ENCODE measurements at places on chromosomes 1 and 21.

- DNase-seq, result no peak
Observed at GRCh38 chr1:47927165-47927564, 70.0 kb downstream of the TRABD2B start.

- no peak for DNase-seq
Observed at GRCh38 chr1:117030271-117030877, 28.8 kb downstream of the CD101 start.

DNA sequence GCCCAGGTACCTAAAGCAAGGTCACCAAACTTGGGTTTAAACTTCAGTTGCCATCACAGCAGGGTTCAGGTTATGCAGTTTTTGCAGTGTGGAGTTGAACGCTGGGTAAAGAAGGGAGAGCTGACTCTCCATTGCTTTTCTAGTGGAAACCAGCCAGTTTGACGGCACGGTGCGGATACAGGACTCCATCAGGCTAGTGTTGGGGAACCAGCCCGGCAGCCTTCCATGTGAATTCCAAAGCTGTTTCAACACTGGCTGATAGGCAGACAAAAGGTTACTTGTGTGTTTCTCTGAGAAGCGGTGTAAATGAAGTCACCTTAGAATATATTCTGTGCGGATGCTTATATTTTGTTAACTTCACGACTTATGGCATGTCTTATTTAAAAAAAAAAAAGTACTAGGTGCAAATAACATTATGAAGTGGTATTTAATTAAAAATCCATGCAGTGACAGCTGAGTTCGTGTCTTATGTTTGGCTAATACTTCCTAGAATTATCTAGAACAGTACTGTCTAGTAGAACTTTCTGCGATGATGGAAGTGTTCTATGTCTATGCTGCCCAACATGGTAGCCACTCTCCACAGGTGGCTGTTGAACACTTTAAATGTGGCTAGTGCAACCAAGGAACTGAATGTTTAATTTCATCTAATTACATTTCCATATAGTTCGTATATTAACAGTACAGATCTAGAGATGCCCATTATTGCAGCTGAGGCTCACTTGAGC is 29.9 kb upstream of the RCAN3 start:
- no peak for DNase-seq

- DNase-seq, result no peak
Observed at GRCh38 chr1:155049651-155050559, 1.2 kb upstream of the ADAM15 start.

DNA sequence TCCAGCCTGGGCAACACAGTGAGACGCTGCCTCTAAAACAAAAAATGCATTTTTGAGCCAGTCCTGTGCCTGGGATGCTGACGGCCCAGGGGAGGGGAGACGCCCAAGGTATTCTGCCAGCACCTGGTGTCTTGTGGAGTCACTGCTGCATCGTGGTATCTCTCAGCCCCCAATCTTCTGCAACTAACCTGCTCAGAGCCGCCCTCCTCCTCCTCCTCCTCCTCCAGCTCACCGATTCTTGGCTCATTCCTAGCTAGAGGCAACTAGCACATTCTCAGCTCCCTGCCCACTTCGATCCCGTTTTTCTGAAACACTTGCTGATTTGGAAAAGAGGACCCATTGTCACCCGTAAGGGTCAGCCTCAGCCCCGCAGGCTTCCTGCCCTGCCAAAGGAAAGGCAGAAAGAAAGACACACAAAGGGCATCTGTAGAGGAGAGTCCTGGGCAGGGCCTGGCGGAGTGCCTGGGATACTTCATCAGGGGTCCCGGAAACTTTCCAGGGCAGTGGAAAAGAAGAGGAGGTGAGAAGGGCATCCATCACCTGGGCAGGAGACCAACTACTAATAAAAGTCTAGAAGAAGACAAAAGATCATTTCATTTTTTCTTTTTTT is 20.7 kb downstream of the GPR157 start:
- no peak for DNase-seq

GRCh38 chr1:52305417-52306226 is 60.4 kb downstream of the CC2D1B start:
- no peak for DNase-seq

DNA sequence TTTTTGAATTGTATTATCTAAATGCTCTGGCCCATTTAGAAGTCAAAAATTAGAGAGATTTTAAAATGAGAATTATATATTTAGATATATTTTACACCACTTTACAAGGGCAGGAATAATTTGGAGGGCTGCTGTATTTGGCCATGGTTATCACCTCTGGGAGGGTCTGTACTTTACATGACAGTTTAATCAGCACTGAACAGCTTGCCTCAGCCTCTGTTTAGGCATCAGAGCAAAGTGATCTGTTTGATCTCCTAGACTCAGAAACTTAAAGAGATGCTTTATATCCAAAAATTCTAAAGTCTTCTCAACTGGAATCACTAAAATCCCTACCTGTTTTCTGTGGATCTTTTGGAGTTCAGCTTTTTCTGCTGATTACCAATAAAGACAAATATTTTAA is 5.4 kb upstream of the SPTA1 start:
- no peak for DNase-seq

DNA sequence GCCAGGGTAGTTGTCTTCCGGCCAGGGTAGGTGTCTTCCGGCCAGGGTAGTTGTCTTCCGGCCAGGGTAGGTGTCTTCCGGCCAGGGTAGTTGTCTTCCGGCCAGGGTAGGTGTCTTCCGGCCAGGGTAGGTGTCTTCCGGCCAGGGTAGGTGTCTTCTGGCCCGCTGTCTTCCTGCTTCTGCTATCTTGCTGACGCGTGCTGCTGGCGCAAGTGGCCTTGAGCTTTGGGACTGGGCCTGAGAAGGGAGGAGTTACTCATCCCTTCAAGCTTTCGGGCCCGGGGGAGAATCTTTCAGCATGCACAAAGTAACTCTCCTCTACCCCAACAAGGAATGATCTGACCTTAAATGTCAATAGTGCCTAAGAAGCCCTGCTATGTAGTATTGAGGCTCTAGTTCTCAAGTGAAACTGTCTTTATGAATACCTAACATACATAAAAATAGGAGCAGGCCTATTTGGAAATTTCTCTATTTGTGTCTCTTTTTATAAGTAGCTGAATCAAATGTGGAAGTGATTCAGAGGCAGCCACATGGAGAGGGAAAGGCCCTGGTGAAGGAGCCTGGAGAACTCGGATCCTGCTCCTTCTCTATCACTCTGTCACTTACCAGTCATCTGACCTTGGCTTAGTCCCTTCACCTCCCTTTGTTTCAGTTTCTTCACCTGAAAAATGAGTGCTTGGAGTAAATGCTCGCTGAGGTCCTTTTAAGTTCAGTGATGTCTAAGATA is 65.6 kb downstream of the RGL1 start:
- DNase-seq, result no peak

DNA sequence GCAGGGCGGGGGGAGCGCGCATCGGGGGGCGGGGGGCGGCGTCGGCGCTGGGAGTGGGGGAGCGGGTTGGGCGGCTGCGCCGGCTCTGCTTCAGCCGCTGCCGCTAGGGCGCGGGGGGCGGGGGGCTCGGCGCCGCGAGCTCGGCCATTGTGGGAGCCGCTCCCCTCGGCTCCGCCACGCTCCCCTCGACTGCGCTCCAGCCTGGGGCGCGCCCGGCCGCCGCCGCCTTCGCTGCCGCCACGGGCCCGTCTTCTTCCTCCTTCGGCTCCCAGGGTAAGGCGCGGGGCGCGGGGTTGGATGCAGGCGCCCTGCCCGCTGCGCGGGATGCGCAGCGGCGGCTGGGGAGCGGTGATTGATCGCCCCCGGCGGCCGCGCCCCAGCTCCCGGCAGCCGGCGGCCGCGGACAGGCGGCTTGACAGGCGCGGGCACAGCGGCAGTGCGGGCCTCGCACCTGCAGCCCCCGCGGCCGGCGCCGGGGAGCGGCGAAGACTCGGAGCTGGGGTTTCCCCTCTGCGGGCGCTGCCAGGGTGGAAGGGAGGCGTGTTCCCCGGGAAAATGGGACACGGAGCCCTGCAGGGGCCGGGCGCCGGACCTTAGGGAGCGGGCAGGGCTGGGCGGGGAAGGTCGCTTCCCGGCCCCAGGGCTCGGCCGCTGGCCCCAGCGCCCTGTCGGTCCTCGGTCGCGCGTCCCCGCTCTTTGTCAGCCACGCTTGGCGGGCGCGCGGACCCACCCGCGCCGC is 55.3 kb downstream of the NDUFS5 start:
- DNase-seq, result peak; percentile 23

- no peak for DNase-seq
Observed at GRCh38 chr1:212622906-212623305, 14.3 kb downstream of the ATF3 start.

GRCh38 chr1:119327450-119328155 is 41.0 kb upstream of the HAO2 start:
- peak; percentile 26 for DNase-seq

- DNase-seq, result no peak
Observed at GRCh38 chr1:52668711-52669110, 29.4 kb downstream of the COA7 start.

- DNase-seq, result no peak
Observed at GRCh38 chr21:16262091-16262490, 532.3 kb downstream of the USP25 start.

- no peak for DNase-seq
Observed at GRCh38 chr1:165387961-165388360, 31.4 kb upstream of the LMX1A start.

- DNase-seq, result peak; percentile 66
Observed at GRCh38 chr1:92483610-92484471, 2.9 kb downstream of the GFI1 start.

DNA sequence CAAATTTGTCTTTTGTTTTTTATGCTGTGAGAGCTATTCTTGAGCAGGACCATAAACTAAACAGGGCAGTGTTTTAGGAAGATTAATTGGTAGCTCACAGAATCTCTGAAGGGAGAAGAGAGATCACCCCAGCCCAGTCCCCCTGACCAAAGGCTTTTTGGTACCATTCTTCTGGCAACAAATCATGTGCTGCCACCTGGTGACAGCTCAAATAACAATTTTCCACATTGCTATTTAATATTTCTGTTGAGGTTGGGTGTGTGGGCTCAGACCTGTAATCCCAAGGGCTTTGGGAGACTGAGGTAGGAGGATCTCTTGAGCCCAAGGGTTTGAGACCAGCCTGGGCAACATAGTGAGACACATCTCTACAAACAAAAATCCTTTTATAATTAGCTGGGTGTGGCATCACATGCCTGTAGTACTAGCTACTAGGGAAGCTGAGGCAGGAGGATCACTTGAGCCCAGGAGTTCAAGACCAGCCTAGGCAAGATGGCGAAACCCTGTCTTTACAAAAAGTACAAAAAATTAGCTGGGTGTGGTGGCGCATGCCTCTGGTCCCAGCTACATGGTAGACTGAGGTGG is 2.2 kb upstream of the TESK2 start:
- DNase-seq, result peak; percentile 64

DNA sequence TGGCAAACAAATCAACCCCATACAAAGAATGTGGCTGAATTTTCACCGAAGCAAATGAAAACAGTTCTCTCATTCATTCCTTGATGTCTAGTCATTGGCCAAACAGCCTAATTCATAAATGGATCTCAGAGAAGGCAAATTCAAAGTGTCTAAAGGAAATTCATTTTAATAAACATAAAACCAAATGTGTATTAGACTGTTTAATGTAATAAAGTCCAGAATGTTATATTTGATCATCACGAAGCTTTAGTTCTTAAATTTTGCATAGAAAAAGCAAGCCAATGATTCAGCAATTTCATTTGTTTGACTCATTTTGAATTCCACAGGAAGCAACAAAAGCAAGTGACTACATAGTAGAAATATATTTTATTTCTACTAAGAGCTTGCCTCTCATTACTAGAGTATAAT is 379.2 kb upstream of the ADAMTS5 start:
- DNase-seq, result no peak

GRCh38 chr1:77489910-77490309 is 192.5 kb downstream of the ZZZ3 start:
- DNase-seq, result no peak

- DNase-seq, result no peak
Observed at GRCh38 chr1:88111816-88112215, 572.3 kb upstream of the PKN2 start.

DNA sequence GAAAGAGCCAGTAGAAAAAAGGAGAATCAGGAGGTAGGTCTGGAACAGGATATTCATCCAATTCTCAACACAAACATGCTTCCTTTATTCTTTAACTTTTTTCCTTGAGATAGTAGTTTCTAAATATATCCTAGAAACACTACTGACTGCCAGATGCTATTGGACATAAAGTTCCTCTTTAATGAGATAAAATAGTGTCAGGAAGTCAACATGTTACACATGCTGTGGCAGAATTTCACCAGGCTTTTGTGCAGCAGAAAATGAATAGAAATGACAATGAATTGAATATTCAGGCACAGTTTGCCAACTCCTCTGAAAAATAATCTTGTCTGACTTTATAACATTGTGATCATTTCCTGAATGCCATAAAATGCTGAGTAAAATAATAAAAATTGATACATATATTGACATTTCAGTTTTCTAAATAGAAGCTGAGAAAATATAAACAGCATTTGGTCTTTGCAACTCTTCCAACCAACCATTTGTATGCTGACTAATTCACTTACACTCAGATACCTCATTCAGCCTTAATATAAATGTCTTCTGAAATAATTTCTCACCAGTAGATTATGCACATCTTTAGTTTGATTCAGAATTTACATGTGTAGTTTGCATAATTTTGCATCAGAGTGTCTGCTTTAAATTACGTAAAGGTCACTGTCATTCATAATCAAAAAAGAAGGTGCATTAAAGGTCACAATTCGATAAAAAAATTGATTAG is 486.1 kb upstream of the ADGRL2 start:
- DNase-seq, result no peak

GRCh38 chr1:119308130-119308700 is 60.4 kb upstream of the HAO2 start:
- no peak for DNase-seq

DNA sequence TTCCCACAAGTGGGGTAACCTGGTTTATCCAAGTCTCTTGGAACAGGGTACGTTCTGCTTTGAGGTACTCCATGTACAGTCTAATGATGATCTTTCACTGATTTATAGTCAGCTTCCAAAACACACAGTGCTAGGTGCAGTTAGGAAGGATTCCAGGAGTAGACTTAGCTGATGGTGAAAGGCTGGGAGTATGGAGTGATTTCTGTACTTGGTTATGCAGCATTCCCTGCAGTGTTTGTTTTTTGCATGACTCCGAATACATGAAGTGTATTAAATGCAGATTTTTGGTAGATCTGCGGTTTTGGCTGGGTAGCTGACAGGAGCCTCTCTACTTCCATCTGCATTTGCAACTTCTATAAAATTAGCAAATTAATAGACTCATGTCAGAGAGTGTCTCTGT is 3.7 kb downstream of the HMGN2 start:
- DNase-seq, result no peak

GRCh38 chr1:54842963-54843362 is 41.8 kb upstream of the TTC22 start:
- DNase-seq, result no peak

GRCh38 chr1:8563944-8564537 is 246.1 kb downstream of the SLC45A1 start:
- no peak for DNase-seq

DNA sequence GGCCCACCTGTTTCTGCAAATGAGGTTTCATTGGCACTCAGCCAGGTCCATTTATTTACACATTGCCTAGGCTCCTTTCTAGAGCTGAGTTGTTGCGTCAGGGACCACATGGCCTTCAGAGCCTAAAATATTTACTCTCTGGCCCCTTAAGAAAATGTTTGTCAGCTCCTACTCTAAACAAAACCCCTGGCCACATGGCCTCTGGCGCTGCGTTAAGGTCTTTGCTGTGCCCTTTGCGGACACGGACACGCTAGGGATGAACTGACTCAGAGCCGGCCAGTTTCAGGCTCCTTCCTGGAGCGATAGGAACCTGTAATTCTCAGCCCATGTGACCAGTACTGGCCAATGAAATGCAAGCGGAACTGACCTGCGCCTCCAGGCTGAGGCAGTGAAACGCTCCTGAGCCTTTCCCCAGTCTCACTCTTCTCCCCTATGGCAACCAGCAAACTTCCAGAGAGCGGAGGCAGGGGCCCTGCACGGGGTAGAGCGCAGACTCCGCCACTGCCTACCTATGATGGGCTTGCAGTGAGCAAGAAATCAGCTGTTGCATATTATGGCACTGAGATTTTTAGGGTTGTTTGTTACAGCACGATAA is 160.3 kb downstream of the ETS2 start:
- DNase-seq, result no peak
